ENCODE measurements at places on chromosomes 3 and 15.

DNA sequence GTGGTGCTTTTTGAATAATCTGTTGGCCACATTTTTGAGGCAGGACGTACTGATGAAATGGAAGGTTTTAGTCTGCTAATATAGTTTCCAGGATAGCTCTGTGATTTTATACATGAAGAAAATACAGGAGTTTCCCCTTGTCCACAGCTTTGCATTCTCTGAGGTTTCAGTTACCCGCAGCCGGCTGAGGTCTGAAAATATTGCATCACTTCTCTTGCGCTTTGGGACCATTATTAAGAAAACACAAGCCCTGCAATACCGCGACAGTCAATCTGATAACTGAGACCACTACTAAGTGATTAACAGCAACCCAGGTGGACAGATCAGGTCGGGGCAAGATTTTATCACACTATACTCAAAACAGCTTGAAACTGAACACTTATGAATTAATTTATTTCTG lies 33.0 kb downstream of the BLM start:
- no peak for DNase-seq

GRCh38 chr15:26166429-26166828 lies 303.3 kb upstream of the ATP10A start:
- no peak for DNase-seq

- no peak for DNase-seq
These were observed 40.5 kb upstream of the XIRP1 start for GRCh38 chr3:39232859-39233258.

- no peak for DNase-seq
These were observed 30.4 kb downstream of the GOLGA6L2 start for GRCh38 chr15:23416349-23417276.

GRCh38 chr3:54837964-54838363 lies 89.9 kb downstream of the LRTM1 start:
- DNase-seq, result no peak

GRCh38 chr3:87046241-87046640 lies 55.3 kb upstream of the VGLL3 start:
- no peak for DNase-seq

- DNase-seq, result peak; percentile 61
These were observed 4.0 kb downstream of the FBXL22 start for GRCh38 chr15:63601026-63601703.

DNA sequence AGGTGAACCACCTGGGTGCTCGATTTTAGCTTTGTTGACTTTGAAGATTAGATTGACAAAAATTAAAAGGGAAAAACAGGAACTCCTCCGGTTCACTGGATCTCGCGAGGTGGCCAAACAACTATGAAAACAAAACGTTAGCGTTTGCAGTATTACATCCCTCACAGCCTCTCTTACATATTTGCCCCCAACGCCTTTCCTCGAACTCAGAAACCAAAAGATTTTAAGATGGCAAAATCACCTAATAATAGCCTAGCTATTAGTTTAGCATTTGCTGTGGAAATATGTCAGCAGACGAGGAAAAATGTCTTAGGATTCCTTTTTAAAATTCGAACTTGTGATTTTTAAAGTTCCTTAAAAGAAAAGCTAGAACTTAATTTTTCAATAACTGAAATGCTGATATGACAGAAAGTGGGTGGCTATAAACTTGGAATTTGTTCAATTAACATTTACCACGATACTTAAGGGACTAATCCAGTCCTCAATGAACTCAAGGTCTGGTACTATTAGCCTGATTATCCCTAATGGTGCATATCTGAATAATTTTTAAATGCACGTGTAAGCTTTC lies 491 bp upstream of the SENP7 start:
- no peak for DNase-seq

GRCh38 chr15:101459579-101460300 lies 29.8 kb downstream of the PCSK6 start:
- DNase-seq, result no peak

- no peak for DNase-seq
These were observed 53.5 kb downstream of the BSN start for GRCh38 chr3:49607796-49608195.

GRCh38 chr3:190481779-190482178 lies 32.1 kb upstream of the TMEM207 start:
- no peak for DNase-seq

- DNase-seq, result no peak
These were observed 39.2 kb upstream of the BCL2A1 start for GRCh38 chr15:80010131-80010673.

- DNase-seq, result no peak
These were observed 11.1 kb upstream of the TMED3 start for GRCh38 chr15:79299841-79300235.

DNA sequence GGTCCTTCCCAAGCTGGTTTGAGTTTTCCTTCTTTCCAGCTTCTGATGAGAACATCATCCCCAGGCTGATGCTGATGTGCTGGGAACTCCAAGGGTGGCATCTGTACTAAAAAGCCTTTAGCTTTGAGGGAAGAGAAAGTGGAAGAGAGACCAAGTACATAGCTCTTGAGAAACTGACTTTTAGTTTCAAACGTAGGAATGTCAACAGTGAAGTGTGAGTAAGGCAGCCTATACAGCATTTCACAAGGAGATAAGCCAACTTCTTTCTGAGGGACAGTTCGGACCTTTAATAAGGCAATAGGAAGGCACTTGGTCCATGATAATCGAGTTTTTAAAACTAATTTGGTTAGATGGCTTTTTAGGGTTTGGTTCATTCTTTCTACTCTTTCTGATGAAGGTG lies 53.7 kb downstream of the DLG1 start:
- no peak for DNase-seq

DNA sequence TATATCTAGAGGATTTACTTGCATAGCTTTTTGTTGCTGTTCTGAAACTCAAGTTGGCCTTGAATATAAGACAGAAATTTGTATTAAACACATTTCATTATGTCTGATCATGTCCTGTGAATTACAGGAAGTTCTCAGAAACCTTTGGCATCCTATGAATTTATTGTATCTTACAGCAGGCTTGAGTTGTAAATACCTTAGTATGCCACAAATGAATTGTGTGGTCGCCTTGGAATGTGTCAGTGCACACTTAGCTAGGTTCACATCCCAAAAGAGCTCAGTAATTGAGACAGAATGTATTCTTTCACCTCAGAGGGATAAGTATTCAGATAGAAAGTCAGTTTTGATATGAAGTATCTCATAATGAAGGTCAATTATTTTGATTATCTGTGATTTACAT lies 83.4 kb downstream of the NEK11 start:
- no peak for DNase-seq

GRCh38 chr3:148970271-148970670 lies 21.1 kb upstream of the GYG1 start:
- no peak for DNase-seq

DNA sequence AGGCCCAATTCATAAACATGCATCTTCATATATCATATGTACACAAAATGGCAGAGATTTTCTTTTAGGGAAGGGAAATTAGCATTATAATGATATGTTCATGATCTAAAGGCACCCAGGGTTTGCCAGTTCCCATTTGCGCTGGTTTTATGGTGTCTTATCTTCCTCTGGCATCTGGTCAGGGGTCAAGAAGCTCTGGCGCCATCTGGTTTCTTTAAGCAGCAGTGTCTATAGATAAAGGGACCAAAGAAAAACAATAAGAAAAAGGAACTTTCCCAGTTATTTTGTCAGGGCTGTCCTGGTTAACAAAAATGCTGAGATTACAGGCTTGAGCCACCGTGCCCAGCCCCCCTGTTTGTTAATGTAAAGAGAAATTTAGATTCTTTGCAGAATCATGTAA lies 3.3 kb upstream of the DCP1A start:
- no peak for DNase-seq
